ENCODE measurements at places on chromosomes 6 and 20.
A peak's percentile ranks its signal among the peaks of the same experiment; 100 is the strongest.

GRCh38 chr6:22717915-22718314, 148.5 kb downstream of the HDGFL1 start:
- no peak for DNase-seq

DNA sequence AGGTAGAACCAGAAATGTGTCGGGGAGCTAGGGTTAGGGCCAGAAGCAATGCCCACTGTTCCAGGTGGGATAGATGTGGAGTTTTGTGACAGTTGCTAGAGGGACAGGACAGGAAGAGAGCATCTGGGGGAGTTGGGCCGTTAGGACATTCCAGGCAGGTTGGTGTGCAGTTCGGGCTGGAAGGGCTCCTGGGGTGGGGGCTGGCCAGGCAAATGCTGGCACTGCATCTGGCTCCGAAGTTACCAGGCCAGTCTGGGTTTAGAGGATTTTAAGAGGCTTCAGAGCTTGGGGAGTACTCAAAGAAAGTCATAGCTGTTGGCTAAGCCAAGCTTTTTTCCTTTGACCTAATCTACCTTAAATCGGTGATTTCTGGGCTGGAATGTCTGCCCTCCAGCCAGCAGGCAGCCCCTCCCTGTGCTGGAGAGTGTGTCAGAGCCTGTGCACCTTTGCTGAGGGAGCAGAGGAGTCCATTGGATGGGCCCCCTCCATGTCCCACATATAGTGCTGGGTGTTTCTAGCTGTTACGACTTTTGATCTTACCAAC, 20.8 kb downstream of the PLCG1 start:
- no peak for DNase-seq

- no peak for DNase-seq
Observed at GRCh38 chr6:169545982-169546381, 155.8 kb downstream of the WDR27 start.

GRCh38 chr6:167815296-167815980, 11.3 kb upstream of the AFDN start:
- DNase-seq, result no peak

- DNase-seq, result peak; percentile 25
Observed at GRCh38 chr20:62860924-62861691, 514 bp downstream of the TCFL5 start.

DNA sequence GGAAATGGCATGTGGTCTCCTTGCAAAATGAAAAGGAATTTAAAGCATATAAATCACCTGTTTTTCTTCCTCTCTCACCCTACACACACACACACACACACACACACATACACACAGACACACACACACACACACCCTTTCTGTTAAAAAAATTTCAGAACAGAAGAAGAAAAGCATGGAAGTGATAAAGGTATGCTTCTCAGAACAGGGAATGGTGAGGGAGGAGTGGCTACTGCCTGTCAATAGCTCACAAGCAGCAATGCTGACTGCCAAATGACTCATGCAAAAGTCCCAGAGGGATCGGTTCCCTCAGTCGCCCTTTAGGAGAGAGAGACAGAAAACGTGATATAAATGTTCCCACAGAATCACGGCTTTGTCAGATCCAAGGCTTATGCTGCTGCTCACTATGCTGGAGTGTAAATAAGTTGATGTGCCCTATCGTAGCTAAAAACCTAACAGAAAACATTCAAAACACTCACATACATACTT, 102.6 kb downstream of the IBTK start:
- no peak for DNase-seq

- no peak for DNase-seq
Observed at GRCh38 chr6:109139109-109139508, 43.8 kb downstream of the CEP57L1 start.

GRCh38 chr6:53956068-53956711, 155.1 kb upstream of the MLIP start:
- no peak for DNase-seq

DNA sequence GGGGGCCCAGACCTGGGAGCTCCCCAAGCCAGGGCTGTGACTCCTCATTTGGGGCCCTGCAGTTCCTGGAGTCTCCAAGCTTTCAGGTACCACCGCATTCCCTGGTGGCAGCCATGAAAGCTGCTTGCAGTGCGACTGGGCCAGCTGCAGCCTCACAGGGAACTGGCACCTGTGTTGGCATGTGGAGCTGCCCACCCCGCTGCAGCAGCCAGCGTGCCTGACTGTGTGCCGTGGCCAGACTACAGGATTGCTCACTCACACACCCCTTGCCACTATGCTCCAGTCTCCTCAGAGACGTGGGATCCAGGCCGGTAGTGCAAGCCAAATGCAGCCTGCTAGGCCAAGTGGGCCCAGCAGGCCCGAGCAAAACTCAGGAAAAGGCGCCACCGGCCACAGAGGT, 450.7 kb downstream of the COL12A1 start:
- DNase-seq, result no peak

DNA sequence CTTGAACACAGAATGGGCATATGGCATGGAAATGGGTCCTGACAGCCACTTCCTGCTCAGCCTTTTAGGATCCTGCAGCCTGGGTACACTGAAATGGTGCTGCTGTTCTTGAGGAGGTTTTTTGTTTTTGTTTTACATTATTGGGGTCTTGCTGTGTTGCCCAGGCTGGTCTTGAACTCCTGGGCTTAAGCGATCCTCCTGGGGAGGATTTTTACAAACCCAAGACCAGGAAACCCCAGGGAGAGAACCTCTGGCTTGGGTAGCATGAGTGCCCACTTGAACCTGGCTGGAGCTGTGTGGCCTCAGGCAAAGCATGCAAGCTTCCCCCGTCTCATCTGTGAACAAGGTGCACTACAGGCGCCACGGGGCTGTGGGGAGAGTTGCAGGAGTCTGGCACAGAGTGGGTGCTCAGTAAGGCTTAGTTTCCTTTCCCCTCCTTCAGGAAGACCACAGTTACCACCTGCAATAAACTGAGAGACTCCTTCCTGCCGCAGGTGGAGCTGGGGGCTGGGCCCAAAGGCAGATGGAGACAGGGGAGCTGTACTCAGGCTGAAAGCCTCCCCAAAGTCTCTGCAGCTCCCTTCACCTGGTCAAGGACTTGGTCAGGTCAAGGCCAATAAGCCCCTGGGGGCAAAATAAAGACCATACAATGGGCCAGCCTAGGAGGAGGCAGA, 1.8 kb downstream of the SLA2 start:
- DNase-seq, result peak; percentile 62

- DNase-seq, result no peak
Observed at GRCh38 chr6:101302593-101302992, 90.9 kb upstream of the GRIK2 start.

- DNase-seq, result no peak
Observed at GRCh38 chr6:125228981-125229479, 72.7 kb downstream of the HDDC2 start.

GRCh38 chr6:16184551-16184950, 53.8 kb upstream of the GMPR start:
- no peak for DNase-seq

DNA sequence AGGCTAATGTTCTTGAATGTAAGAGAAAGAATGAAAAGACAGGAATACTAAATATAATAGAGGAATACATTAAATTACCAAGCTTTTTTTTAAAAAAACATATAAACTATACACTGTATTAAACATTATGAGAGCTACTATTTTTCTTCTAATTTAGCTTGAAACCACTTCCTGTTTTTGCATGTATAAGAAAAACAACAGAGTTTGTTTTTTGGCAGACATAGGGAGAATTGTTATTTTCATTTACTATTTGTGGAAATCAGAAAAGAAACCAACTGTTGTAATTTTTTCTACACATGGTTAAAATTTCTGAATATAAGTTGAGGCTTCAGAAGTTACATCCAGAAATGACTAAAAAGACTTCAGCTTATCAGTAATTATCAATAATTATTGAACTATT, 991.8 kb upstream of the GJE1 start:
- DNase-seq, result no peak

DNA sequence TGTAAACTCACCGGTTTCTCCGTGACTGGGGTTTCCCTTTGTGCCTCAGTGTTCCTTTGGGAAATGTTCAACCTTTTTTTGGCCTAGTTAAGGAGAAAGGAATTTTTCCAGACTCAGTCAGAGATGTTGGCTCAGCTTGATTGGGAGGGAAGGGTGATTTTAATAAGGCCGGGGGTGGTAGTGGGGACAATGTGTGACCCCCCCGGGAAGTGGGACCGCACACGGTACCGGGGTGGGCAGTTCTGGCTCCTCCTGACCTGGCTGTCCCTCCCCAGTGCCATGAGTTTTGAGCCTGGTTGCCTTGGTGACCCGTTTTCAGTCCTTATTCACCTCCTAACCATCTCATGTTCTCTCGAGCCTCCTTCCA, 132.7 kb downstream of the SNX5 start:
- no peak for DNase-seq

DNA sequence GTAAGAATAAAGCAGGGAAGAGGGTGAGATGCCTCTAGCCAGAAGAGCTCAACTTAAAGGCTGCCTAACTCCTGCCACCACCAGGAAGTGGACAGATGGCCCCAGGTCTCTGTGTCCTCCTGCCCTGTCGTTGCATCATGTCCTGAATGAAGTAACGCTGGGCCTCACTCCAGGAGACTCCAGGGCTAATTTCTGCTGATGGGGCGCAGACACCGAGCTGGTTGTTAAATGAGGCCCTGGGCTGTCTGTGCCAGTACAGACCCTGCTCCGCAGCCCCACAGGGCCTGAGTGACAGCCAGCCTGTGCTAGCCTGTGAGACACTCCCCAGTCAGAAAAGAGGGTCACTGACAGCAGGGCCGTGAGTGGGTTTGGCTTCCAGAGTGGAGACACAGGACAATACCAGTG, 6.5 kb downstream of the IP6K3 start:
- no peak for DNase-seq

- DNase-seq, result no peak
Observed at GRCh38 chr20:34953960-34954359, 1.6 kb downstream of the GSS start.

DNA sequence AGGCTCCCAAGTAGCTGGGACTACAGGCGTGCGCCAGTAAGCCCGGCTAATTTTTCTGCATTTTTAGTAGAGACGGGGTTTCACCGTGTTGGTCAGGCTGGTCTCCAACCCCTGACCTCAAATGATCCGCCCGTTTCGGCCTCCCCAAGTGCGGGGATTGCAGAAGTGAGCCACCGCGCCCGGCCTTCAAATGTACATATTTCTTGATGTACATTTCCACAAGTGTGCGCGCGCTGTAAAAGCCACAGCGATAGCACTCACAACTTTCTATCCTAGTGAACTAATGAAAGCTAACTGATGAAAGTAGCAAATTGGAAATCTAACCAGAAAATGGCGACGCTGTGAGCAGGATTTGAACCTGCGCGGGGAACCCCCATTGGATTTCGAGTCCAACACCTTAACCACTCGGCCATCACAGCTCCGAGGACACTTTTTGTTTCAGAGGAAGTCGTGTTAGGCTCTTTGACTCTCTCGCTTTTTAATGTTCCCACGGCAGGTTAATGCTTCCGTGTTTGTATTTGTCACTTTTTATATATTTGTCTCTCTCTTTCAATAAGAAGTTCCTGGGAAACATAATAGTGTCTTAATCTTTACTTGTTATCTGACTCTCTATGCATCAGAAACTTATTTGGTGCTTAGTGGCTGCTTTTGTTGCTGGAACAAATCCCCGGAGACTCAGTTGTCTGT, 199.4 kb upstream of the ZNF184 start:
- no peak for DNase-seq

GRCh38 chr6:83594941-83595340, 82.6 kb downstream of the PRSS35 start:
- no peak for DNase-seq

GRCh38 chr20:4120921-4121321, 105.6 kb upstream of the RNF24 start:
- no peak for DNase-seq

- peak; percentile 51 for DNase-seq
Observed at GRCh38 chr6:157020881-157021343, 243.7 kb downstream of the ARID1B start.

DNA sequence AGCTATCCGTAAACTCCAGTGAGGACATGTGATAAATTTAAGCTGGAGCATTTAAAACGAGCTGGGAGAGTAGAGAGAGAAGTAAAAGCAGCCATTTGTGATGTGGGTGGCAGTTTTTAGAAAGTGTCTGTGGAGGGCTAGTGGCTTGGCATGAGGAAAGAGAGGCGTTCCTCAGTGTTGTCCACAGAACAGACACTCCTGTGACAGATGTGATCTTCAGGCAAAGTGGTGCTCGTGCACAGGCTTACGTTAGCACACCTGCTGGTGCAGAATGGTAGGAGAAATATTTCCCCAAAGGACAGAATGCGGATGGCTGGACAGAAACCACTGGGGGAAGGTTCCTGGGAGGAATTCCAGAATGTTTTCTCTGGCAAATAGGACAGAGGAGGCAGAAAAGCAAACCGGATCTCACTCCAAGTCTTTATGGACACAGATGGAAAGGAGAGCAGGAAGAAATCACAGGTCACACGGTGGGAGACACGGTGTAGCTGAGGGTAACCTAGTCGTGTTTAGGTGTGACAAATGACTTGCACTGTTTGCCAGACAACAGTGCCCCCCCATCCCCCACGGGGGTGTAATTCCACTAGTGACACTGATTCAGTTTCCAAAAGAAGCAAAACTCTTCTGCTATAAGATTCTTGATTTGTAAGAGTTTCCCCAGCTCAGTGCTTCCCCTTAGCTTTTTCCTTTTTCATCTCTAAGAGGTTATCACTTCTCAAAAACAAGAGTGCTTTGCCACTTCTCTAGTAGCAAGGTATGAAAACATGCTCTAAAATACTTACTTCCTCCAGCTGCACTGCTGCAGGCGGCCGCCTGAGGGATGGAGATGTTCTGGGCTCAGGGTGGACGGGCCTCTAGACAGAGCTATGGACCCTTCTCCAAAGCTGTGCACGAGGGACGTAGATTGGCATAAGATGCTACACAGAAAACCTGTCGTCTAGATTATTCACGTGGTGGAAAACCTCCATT, 293.2 kb downstream of the QKI start:
- DNase-seq, result no peak

- no peak for DNase-seq
Observed at GRCh38 chr20:58515233-58516212, at the start of gene APCDD1L. Gene APCDD1L, minus strand, starts transcription at chr20:58515399. Its CDS starts 692 bp downstream, at chr20:58514707.

DNA sequence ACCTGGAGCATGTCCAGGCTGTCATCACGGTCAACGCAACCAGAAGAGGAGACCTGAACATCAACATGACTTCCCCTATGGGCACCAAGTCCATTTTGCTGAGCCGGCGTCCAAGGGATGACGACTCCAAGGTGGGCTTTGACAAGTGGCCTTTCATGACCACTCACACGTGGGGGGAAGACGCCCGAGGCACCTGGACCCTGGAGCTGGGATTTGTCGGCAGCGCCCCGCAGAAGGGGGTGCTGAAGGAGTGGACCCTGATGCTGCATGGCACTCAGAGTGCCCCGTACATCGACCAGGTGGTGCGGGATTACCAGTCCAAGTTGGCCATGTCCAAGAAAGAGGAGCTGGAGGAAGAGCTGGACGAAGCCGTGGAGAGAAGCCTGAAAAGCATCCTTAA, 49.5 kb downstream of the BFSP1 start:
- DNase-seq, result no peak

GRCh38 chr6:132198040-132198439, 203.2 kb downstream of the MOXD1 start:
- DNase-seq, result no peak
